ENCODE measurements at places on chromosomes 2 and 18. TPM values are rescaled to one million over a fixed set of nuclear protein-coding genes. Genes with fewer than 3 reads are reported as not detected.

The KCNG2 gene
- not detected for total RNA-seq

The FZD7 gene
- 0.58 TPM for total RNA-seq

The ZEB2 gene
- total RNA-seq, result 16.8 TPM

The AQP12B gene
- not detected for total RNA-seq

The TRPM8 gene
- not detected for total RNA-seq

The IL36A gene
- not detected for total RNA-seq

The CRYGD gene
- total RNA-seq, result not detected

The GPBAR1 gene
- 0.14 TPM for total RNA-seq

The GNAL gene
- total RNA-seq, result not detected

The TUBB8B gene
- not detected for total RNA-seq

The CYP20A1 gene
- 22.1 TPM for total RNA-seq

The CD226 gene
- total RNA-seq, result 66.8 TPM

The SCN1A gene
- not detected for total RNA-seq

The DSG4 gene
- total RNA-seq, result not detected

The ALLC gene
- not detected for total RNA-seq

The CYS1 gene
- total RNA-seq, result not detected

The OTOS gene
- not detected for total RNA-seq

The SULT6B1 gene
- total RNA-seq, result not detected

The GLI2 gene
- not detected for total RNA-seq

The LYG2 gene
- total RNA-seq, result not detected

The PLEKHM3 gene
- total RNA-seq, result 4.5 TPM

The MYO7B gene
- total RNA-seq, result 0.58 TPM

The C2orf78 gene
- total RNA-seq, result not detected

The TBC1D8 gene
- 1.5 TPM for total RNA-seq

The ASB18 gene
- not detected for total RNA-seq

The VSNL1 gene
- total RNA-seq, result not detected

The TMEM214 gene
- 52.4 TPM for total RNA-seq

The TBR1 gene
- total RNA-seq, result not detected

The POTEJ gene
- not detected for total RNA-seq

The TEX51 gene
- total RNA-seq, result not detected

The SLC11A1 gene
- 0.10 TPM for total RNA-seq
